ENCODE measurements at places on chromosomes 12 and 14.

DNA sequence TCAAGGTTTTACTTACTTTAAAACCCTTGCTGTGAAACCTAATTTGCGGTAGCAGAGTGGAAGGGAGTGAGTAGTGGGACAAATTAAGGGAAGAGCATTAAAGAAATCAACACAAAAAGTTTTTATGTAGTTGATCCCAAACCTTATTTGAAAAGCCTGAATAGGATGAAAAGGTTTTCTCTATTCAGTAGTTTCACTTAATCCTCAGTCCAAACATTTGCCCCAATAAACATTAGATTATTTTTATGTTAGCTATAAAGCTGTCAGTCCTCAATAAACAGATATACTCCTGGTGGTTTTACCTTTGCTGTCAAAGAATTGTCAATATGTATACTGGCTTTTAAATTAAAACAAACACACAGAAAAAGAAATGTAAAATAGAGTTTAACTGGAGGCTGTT, 136.0 kb downstream of the PAX9 start:
- DNase-seq: no peak

DNA sequence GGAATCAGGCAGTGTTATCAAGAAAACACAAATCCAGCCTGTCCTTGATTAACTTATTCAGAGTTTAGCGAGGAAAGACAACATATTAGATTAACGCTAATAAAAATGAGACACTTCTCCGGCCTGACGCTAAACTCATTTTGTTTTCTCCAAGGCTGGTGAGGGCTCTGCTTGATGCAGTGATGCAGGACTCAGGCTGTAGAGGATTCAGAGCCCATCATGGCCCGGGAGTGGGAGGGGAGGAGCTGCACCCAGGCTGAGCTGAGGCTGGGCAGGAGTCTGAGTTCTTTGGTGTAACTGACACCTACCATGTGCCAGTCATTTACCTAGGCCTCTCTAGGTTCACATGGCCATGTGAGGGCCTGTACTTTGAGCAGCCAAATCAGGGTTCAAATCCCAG, 70.0 kb downstream of the WSCD2 start:
- no peak for DNase-seq

DNA sequence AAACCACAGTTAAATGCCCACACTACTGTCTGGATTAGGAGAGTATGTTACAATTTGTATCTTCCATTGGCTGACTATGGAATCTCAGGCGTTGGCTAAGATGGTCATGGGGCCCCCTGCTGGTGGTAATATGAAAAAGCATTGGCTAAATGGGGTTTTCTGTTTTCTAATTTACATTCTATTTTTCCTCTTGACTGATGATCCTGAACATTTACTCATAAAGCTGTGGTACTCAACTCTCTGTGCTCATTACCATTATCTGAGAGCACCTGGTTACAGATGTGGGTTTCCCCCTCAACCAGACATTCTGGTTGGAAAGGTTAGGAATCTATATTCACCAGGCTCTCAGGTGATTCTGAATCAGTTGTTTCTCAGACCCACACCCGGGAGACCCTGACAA, 64.8 kb downstream of the WSCD2 start:
- peak; percentile 63 for DNase-seq

- DNase-seq: no peak
These were observed 218.2 kb downstream of the ANO6 start for GRCh38 chr12:45434094-45434493.

DNA sequence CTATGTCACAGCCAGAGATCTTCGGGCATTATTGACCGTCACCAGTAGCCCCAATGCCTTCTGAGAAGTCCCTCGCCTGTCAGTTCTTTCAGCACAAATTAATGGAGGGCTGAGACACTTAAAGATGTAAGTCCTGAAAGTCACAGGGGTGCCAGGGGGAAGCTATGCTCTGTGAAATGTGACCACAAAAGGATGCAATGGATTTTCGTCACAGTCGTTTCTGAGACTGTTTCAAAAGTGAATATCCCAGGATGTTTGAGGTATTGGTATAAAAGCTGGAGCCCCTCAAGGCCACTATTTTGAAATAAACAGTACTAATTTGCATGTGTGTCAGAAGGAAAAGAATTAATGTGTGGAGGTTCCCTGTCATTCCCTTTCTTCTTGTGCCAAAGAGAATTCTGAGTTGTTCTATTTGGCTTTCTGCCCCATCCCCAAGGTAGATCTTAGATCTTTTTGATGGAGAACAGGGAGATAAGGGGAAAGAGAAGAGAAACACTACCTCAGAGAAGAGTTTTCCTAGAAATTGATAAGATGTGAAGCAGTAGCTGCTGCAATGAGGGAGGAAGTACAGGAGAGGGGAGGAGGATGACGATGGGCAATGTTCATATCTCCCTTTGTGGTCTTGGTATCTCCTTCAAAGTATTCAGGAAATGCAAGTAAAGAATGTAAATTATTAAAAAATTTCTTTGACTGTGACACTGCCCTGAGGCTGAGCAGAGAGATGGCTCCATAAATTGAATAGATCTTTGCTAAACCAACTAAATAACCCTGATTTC, 101.8 kb upstream of the NAP1L1 start:
- DNase-seq: no peak

GRCh38 chr12:77325511-77326236, 260.3 kb upstream of the E2F7 start:
- peak; percentile 15 for DNase-seq

- DNase-seq: no peak
These were observed 109.0 kb downstream of the CHST11 start for GRCh38 chr12:104565606-104566243.

DNA sequence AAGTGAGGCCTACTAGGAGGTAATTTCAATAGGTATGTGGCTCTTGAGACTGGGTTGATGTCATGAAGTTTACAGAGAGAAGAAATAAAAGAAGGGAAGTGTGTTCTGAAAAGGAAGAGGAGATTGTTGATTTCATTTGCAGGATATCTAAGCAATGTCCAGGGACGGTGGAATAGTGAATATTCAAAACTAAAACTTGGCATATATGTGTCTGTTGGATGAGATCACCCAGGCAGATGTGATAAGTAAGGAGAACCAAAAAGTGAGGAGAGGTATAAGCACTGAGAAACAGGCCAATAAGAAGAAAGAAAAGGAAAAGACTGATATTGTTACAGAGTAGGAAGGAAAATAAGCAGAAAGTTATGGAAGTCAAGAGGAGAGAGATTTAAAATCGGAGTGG, 255.6 kb downstream of the PDZRN4 start:
- DNase-seq: no peak

DNA sequence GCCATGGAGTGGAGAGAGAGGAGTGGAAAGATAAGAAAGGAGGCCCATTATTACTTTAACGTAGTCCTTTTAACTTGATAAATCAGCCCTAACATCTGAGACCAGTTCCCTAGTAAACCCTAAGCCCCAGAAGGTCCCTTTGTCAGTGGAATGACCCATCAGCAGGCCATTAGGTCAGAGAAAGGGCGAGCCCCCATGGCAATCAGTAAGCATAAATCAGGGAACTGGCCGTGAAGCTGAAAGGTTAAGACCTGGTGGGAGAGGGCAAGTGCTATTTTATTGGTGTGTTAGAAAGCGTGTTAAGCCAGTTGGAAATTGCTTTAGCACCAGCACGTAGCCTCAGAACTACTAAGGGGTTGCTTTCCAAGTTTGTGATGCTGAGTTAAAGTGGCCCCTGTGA, 708.0 kb downstream of the BCL11B start:
- no peak for DNase-seq

GRCh38 chr12:53482626-53483168, 16.6 kb downstream of the MAP3K12 start:
- no peak for DNase-seq

- DNase-seq: no peak
These were observed 50.4 kb upstream of the TSPAN8 start for GRCh38 chr12:71208053-71208685.

GRCh38 chr12:131131808-131132117, 178.1 kb downstream of the ADGRD1 start:
- no peak for DNase-seq

DNA sequence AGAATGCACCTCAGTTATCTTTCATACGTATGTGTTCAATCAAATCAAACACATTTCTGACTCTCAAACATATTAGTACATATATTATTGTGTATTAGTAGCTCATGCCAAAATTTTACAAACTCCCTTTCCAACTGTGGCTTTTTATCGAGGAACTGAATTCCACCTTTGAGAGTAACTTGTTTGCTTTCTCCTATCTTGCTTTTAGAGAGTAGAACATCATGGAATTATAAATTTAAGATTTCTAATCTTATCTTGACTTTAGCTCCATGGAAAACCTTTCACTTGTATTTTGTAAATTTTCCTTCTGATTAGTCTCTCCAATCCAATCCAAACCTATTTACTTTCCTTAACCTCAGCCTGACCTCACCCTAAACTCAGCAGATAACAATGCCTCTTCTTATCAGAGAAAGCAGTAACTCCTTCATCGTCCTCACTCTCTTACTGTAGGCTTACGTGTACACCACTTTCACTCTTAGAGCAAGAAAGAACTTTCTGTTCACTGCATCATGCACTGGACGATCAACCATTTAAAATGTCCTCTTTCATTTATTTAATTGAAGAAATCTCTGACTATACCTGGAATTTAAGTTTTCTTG, 164.5 kb downstream of the TMTC3 start:
- DNase-seq: no peak

DNA sequence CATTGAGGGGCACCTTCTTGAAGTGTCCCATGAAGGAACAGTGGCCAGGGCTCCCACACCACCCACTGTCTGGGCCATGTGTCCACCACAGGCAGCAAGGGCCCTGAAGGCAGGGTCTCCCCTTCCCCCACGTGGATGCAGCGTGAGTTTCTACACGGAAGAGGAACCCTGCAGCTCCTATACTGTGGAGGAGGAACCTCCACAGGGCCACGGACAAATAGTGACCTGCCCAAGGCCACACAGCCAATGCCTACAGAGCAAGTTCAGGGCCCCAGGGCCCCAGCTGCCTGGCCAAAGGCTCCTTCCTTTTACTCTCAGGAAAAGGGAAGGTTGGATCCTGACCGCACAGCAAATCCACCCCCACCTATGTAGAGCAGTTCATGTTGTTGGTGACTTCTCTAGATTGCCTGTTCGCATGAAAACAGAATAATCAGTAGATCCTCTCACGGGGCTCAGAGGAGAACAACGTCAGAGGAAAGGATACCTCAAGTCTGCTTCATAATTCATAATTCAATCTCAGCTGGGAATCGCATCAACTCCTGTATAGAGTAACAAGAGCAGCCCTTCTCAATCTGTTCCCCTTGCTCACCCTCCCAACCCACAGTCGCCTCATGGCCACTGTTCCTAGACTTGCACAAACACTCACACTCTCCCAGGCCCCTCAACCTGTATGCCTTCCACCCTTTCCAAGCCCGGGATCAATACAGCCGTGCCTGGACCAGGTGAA, 11.1 kb upstream of the KRT73 start:
- DNase-seq: no peak
